SIG-M5 (cell line): ENCODE measurements at places on chromosomes 12 and 14.

- DNase-seq = peak; percentile 80
Observed at GRCh38 chr12:3727877-3728632, 24.9 kb downstream of the CRACR2A start.

- DNase-seq = no peak
Observed at GRCh38 chr12:91367234-91367849, 184.7 kb upstream of the DCN start.

- DNase-seq = no peak
Observed at GRCh38 chr12:75742961-75743360, 231.6 kb upstream of the KRR1 start.

DNA sequence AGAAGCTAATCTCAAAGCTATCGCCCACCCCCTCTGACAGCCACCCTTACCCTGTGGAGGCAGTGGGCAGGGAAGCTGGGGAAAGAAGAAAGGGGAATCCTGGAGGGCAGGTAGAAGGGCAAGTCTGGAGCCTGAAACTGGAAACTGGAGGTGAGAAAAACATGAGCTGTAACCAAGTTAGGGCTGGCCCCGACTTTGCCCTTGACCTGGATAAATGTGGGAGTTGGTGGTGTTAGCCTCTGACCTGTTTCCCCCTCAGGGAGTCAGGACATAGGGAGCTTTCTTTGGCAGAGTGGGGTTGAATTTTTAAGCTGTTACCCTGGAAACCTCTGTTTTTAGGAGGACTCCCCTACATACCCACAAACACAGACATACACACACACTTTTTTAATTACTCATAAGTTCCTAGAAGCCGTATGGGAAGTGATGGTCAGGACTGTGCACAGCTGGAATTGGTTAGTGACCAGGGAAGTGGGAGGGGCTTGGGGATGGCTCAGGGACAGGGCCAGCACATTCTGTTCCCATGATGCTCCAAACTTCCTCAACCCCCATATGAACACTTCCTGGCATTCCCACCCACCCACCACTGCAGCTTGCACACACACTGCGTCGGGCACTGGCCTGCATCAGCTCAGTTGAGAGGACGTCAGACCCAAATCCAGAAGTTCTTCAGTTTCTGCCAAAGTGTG is 5.0 kb upstream of the MMP19 start:
- DNase-seq = no peak

GRCh38 chr14:54331516-54331915 is 65.3 kb upstream of the CDKN3 start:
- no peak for DNase-seq

DNA sequence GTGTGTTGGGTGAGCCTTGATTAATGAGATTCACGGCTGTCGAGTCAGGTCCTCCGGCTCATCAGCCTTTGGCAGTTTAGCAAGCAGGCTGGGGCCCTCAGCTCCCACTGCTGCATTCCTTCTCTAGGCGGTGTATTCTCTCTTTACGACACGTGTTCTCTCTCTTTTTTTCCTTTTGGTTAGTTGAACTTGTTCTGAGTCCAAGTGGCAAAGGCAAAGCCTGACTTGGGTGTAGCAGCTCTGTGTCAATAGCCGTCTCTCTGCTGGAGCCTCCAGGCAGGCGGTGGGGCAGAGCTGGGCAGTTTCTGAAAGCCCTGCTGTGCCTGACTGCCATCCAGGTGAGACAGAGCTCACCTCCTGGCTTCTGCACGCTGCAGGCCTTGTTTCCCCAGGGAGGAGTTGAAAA is 46.6 kb downstream of the SUSD6 start:
- no peak for DNase-seq
